NCI-H146 (cell line): ENCODE measurements at places on chromosomes 6 and 20.

DNA sequence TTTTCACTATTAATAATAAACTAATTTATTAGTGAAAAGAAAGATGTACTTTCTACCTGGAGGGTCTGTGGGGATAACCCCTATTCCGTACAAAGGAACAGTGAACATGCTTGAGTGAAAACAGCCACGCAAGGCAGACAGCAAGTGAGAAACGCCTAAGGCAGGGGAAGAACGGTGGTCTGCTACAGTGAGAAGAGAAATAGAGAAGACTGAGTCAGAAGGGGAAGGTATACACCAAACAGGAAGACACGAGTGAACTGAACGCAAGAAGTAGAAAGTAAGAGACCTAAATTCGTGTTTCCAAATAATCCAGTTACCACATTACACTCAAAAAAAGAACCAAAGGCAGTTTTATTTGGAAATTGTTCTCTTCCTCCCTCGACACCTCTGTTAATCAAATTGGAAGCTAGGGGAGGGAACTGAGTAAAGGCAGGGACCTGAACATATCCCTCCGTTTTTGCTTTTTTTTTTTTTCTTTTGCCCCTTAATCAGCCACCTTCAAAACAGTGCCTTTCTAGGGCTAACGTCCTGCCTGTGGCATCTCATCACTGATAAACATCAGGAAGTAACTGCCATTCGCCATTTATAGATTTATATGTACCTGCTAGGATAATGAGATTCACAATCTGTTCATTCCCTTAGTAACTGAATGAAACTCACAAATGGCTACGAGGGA, 48.9 kb downstream of the ATXN1 start:
- no peak for DNase-seq

GRCh38 chr20:24722586-24722985, 226.5 kb upstream of the CST7 start:
- no peak for DNase-seq

DNA sequence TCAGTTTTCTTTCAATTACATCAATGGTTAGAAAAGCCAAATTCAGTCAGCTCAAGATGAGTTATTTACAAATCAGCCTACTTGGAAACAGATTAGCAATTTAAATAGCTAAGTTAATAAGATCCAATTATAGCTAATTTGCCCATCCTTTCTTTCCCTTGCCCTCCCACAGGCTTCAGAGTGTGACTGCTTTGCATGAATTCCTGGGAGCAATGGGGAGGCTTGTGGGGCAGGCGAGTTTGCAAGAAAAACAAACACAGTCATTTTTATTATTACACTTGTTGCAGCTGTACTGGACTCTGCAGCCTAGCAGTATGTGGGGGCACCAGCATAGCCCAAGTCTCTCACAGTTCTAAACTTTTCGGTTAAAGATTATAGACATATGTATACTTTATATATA, 219.0 kb downstream of the NKAIN2 start:
- DNase-seq, result peak; percentile 57

DNA sequence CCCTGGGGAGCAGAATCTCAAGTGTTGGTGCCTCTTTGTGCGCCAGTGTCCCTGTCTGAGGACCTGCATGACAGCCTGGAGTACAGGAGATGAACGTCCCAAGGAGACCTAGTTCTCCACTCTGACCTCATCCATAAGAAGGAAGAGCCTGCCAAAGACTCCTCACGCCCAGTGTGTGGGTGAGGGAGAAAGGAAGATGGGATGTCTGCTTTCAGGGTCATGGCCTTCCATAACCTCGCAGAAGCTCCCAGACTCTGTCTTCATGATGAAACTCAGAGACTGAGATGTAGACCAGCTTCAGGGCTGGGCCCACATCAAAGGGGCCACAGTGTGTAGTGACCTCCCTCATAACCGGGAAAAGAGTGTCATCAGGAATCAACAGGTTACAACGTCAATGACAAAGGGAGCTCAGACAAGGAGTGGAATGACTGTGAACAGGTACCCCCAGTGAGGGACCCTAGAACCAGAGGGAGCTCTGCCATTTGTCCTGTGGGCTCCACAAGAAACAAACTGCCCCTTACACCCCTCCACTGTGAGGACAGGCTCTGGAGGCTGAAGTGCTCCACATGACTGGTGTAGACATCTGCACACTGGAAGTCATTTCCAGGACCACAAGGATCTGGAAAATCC, 8.1 kb downstream of the HLA-DQB1 start:
- DNase-seq, result no peak

- no peak for DNase-seq
These were observed 1.0 kb downstream of the SCML4 start for GRCh38 chr6:107823047-107823557.

DNA sequence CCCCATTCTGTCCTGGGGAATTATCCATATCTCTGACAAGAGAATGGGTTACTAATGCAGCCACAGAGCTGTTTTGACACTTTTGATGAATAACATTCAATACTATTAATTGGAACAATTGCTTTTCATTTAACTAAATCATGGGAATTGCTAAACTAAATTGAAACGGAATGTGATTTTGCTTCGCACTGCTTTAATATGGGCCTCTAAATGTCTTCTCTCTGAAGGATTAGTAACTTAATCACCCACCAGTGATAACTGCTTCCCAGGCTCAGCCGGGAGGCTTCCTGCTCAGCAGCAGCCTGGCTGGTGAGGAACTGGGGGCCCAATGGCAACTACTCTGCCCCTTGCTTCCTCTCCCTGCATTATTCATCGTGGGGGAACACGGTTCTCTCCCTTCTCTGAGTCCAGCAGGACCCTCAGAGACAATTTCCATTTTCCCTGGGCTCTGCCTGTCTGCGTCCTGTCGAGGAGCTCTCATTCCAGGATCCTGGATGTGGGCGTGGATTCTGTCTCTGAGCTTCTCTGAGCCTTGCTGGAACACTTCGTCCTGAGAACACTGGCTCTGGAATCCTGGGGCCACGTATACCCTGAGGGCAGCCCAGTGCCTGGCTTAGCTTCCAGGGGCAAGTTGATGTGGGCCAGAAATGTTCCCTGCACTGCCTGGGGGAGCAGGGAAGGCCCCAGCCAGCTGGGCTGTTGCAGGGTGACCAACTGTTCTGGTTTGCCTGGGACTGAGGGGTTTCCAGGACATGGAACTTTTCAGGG, 308.9 kb downstream of the DHX35 start:
- DNase-seq, result no peak

- DNase-seq, result peak; percentile 68
These were observed 205.6 kb downstream of the DTNBP1 start for GRCh38 chr6:15457121-15457650.

- peak; percentile 81 for DNase-seq
These were observed at the start of gene AFDN for GRCh38 chr6:167826896-167827582. AFDN (plus strand) TSS chr6:167826911; CDS start chr6:167827133, 222 bp downstream.

GRCh38 chr20:37225146-37225545, 36.5 kb downstream of the GHRH start:
- no peak for DNase-seq

DNA sequence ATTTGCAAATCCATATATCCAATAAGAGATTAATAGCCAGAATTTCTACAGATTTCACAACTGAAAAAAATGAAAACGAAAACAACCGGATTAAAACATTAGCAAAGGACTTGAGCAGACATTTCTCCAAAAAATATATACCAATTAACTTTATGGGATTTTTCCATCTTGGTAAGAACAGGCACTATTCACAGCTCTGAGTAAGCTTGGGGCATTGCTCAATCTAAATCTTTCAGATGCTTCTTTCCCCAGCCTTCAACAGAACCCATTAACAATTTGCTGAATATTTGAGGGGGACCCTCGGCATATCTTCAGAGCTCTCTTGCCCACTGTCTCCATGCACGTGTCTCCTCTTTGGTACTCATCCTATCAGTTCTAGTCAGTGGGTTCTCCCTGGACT, 111.7 kb upstream of the CD93 start:
- DNase-seq, result no peak

DNA sequence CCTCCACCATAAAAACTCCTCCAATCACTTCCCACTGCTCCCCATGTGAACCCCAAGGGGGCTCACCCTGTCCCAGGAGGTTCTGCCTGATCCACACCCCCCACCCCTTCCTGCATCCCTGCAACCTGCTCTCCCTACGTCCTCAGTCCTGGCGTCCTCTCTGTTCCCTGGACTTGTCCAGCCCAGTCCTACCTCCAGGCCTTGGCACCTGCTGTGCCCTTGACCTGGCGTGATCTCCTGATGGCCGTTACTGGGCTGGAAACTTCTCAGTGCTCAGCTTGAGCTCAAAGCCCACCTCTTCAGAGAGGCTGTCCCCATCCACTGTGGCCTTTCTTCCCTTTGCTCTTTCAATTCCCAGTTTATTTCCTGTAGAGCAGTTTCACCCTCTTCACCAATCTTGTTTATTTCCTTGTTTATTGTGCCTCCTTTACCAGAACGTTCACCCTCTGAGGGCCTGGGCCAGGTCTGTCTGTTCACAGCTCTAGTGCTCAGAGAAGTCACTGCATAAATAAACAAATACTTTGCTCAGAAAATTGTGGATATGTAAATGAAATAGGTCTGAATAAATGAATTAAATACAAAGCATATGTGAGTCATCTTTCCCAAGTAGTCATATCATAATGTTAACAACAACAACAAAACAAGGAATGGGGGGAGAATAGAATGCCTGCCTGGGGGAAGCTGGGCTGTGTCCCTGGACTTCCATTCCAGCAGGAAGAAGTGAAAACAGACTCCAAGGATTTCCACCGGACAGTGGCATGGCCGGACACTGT, 175.7 kb upstream of the SULF2 start:
- DNase-seq, result no peak

- no peak for DNase-seq
These were observed 225.3 kb upstream of the FAM83B start for GRCh38 chr6:54621285-54621684.

DNA sequence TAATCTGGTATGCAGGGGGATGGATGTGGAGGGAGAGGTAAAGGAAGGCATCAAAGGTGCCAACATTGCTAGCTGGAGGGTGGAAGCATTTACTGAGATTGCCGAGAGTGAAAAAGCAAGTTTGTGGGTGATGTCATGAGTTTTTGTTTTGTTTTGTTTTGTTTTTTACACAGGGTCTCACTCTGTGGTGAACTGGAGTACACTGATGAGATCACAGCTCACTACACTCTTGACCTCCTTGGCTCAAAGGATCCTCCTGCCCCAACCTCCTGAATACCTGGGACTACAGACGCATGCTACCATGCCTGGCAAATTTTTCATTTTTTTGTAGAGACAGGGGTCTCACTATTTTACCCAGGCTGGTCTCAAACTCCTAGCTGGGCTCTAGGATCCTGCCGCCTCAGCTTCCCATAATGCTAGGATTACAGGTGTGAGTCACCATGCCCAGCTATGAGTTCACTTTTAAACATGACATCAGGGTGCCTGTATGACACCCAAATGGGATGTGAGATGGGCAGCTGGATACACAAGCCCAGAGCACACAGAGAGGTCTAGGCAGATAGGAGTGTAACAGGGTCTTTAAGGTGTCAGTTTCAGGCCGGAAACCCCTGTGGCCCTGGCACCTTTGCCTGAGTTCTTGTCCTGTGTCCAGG, 35.1 kb upstream of the HMGA1 start:
- peak; percentile 16 for DNase-seq

DNA sequence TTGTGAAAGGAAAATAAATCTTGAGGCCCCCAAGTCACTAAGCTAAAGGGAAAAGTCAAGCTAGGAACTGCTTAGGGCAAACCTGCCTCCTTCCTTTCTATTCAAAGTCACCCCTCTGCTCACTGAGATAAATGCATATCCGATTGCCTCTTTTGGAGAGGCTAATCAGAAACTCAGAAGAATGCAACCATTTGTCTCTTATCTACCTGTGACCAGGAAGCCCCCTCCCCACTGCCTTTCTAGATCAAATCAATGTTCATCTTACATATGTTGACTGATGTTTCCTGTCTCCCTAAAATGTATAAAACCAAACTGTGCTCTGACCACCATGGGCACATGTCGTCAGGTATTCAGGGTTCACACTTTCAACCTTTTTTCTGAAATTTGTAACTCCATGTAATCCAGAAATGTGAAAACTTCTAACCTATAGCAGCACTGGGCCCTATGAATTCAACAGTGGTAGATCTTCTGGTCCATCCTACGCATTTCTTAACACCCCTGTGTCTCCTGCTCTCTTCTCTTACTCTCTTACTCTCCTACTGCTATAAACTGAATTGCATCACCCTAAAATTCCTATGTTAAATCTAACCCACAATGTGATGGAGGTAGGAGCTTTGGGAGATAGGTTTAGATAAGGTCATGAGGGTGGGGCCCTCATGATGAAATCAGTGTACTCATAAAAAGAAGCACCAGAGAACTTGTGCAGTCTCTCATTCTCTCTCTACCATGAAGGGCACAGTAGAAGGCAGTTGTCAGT, 89.3 kb downstream of the EPB41L2 start:
- no peak for DNase-seq

- no peak for DNase-seq
These were observed 95.6 kb upstream of the RALGAPA2 start for GRCh38 chr20:20808016-20808415.

DNA sequence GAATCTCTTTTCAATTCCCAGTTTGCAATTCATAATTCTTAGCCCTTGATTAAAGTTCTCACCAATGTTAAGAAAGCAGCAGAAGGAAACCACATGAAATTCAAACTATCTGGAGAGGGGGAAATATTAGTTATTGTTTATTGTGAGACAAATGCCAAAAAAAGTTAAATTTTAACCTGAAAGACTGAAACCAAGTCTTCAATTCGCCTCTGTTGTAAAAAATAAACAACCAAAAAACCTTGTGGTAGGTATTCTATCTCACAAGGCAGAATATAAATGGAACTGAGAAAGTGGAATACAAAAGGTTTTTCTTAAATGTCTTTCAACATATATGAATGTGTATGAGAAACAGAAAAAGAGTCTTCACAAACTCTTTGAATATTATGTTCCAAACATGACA, 24.8 kb downstream of the TMX4 start:
- no peak for DNase-seq

- no peak for DNase-seq
These were observed 109.1 kb upstream of the PRSS16 start for GRCh38 chr6:27138406-27138805.

- DNase-seq, result no peak
These were observed 142.5 kb downstream of the SLC24A3 start for GRCh38 chr20:19354950-19355349.

GRCh38 chr20:23257848-23258746, 92.5 kb upstream of the NXT1 start:
- peak; percentile 43 for DNase-seq

GRCh38 chr6:114987281-114987680, 644.5 kb upstream of the HS3ST5 start:
- DNase-seq, result no peak

DNA sequence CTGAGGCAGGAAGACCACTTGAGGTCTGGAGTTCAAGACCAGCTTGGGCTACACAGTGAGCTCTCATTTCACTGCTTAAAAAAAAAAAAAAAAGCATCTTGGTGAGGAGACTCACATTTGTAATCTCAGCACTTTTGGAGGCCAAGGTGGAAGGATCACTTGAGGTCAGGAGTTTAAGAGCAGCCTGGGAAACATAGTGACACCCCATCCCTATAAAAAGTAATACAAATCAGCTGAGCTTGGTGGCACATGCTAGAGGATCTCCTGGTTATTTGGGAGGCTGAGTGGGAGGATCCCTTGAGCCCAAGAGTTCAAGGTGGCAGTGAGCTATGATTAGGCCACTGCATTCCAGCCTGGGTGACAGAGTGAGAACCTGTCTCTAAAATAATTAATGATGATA, 29.4 kb upstream of the SYNCRIP start:
- DNase-seq, result no peak

- DNase-seq, result no peak
These were observed 3.1 kb downstream of the LTB start for GRCh38 chr6:31579119-31579505.

GRCh38 chr6:148348335-148348734, 5.7 kb downstream of the SASH1 start:
- DNase-seq, result no peak

- DNase-seq, result no peak
These were observed 723 bp upstream of the ZNF451 start for GRCh38 chr6:57089265-57089664.

- no peak for DNase-seq
These were observed 66.4 kb downstream of the LY86 start for GRCh38 chr6:6654599-6655575.
